Caki2 (cell line): ENCODE measurements at places on chromosomes 7 and 10. TPM values are rescaled to one million over a fixed set of nuclear protein-coding genes. Genes with fewer than 3 reads are reported as not detected.

SORBS1 gene
- 2.7 and 3.4 TPM in 2 replicates for total RNA-seq

SPDYE18 gene
- not detected in 2 replicates for total RNA-seq

PTN gene
- not detected in 2 replicates for total RNA-seq

BHLHA15 gene
- total RNA-seq: not detected in 2 replicates

PCLO gene
- 0.88 and 2.0 TPM in 2 replicates for total RNA-seq

GPR15LG gene
- total RNA-seq: not detected in 2 replicates

FOXP2 gene
- total RNA-seq: 2.4 and 4.2 TPM in 2 replicates

PLEKHA1 gene
- 42.6 and 58.2 TPM in 2 replicates for total RNA-seq

DNAH11 gene
- total RNA-seq: 0.06 and 0.44 TPM in 2 replicates

SPDYE8 gene
- total RNA-seq: not detected in 2 replicates

FAM25G gene
- not detected in 2 replicates for total RNA-seq

AFAP1L2 gene
- 9.0 and 17.6 TPM in 2 replicates for total RNA-seq

TMEM196 gene
- not detected in 2 replicates for total RNA-seq

PAPOLB gene
- not detected in 2 replicates for total RNA-seq

KCNIP2 gene
- 0.20 TPM in 1 of 2 replicates, not detected in the other for total RNA-seq

ADAM22 gene
- total RNA-seq: 0.37 and 0.61 TPM in 2 replicates

- no peak for DNase-seq
Observed at GRCh38 chr10:33893506-33893905, 559.0 kb upstream of the NRP1 start.

- peak; percentile 67 for DNase-seq
Observed at GRCh38 chr10:79081353-79082034, 12.7 kb downstream of the ZMIZ1 start.

DNA sequence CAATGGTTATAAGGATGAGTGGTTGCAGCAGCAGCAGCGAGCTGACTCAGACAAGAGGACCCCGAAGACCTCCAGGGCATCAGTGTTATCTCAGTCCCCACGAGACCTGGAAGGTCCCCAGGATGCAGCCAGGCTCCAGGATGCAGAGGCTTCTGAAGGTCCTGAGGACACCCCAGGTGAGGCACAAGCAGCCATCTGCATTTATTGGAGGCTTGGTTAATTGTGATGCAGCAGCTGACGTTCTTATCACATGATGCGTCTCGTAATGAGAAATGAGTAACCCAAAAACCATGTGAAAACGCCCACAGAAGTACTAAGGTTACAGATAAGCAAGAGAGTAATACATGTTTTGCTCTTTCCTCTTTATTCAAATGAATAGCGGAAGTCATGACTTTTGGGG lies 17.4 kb downstream of the C7orf57 start:
- peak; percentile 81 for DNase-seq

GRCh38 chr10:25101461-25102146 lies 73.2 kb upstream of the GPR158 start:
- no peak for DNase-seq

DNA sequence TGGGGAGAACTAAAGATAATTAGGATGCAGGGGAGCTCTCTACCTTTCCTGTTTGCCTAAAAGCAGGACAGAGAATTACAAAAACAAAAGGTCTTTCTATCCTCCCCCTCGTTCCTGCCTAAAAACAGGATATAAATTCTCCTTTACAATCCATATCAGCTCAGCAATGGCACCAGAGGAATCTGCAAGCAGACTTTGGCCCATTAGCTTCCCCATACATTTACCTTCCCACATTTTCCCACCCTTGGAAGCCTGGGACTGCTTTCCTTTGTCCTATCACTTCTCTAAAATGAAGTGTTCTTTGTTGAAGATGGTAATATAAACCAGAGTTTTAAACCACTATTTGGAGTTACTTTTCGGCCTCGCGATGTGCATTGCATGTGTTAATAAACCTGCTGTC lies 15.5 kb downstream of the SHTN1 start:
- no peak for DNase-seq

DNA sequence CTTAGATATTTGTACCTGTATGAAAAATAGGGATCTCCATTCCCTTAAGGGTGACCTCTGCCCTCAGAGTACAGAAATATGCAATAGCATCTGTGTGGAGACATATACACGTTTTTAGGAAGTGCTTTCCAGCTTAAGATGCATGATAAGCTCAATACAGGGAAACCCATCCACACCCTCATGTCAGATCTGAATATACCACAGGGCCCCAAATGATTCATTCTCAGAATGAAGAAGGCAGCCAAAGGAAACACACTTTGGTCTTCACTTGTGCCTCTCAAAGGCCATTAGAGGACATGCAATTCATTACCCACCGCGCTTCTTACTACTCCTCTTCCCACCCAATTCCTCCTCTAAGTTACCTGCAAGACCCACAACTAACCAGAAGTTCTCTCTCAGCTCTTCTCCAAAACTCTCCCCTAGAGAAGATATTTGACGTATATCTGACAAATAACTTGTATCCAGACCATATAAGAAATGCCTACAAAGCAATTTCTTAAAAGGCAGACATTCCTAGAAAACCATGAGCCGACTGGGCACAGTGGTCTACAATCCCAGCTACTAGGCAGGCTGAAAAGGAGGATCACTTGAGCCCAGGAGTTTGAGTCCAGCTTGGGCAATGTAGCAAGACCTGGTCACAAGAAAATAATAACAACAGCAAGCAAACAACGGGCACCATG lies 103.0 kb downstream of the OAT start:
- DNase-seq: no peak

- DNase-seq: no peak
Observed at GRCh38 chr7:71627651-71628050, 495.7 kb downstream of the GALNT17 start.

- DNase-seq: no peak
Observed at GRCh38 chr7:97012365-97013133, 7.2 kb downstream of the DLX6 start.

DNA sequence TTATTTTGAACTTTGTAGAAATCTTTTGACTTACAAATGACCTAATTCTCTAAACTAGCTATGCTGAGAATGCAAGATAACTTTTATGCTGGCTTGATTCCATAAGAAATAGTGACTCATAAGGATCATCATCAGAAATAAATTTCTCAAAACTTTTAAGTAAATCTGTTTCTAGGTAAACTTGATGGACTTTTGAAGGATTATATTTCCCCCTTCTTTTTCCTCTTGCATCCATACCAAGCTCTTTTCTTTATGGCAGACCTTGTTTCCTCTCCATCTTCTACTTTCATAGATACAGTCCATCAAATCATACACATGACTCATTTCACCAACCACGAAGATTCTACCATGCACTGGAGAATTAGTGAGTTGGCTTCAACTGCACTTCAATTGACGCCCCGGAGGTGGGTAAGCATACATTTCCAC lies 336.3 kb downstream of the KCNMA1 start:
- DNase-seq: peak; percentile 44

DNA sequence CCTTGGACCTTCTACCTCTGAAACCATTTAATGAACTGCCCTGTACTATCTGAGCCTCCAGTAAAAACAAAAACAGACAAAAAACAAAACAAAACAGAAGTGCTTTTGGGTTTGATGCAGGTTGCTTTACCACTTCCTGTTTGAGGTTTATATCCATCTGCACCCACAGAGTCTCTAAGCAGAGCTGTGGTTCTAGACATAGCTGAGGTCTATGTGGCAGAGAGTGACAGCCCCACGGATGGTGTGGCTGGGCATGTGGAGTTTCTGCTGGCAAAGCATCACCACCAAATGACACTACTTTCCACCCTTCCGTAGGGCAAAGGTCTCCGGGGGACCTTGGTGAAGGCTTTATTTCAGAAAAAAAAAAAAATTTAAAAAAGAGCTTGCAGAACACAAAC lies 754.2 kb downstream of the GRID1 start:
- DNase-seq: no peak

DNA sequence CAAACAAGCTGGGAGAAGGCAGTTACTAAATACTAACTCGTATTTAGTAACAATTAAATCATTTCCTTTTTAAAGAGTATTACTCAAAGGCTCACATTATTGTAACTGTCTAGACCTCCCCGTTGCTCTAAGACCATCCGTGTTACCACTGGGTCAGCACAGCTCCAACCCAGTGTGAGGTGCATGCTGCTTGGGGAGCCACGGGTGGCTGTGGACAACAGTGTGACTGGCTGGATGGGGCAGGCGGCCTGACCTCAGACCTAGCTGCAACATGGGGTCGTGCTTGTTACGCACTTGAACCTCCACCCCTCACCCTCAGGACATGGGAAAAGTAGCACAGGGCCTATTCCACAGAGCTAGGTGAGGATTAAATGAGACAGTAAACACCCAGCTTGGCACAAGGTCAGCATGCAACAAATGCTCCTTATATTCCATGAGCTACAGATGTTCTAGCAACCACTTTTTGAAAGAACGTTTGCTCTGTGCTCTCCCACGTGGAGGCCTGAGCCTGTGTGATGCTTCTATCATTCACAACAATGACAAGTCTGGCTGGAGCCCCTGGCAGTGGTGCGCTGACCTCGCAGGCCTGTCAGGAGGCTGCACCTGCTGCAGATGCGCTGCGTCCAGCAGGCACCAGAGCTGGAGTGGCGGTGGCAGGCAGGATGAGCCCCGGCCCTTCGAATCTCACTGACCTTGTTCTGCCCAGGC lies 135.7 kb downstream of the PKD1L1 start:
- DNase-seq: no peak

DNA sequence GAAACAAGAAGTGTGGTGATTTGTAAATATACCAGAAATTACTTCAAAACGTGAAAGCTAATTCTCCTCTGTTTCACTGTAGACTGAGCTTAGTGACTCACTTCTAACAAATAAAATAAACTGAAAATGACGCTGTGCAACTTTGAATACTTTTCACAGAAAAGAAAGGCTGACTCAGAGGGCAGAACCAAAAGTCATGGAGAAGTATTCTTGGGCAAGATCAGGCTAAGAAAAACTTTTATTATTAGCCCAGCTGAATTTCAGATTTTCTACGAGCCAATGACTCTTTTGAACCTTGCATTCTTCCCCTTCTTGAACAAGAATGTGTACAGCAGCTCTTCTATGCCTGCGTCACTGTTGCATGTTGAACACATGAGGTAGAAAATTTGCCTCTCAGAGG lies 527.3 kb upstream of the GHITM start:
- DNase-seq: no peak

GRCh38 chr10:78359640-78360091 lies 326.0 kb downstream of the RPS24 start:
- DNase-seq: no peak

GRCh38 chr10:94307046-94307615 lies 55.6 kb downstream of the NOC3L start:
- DNase-seq: no peak

DNA sequence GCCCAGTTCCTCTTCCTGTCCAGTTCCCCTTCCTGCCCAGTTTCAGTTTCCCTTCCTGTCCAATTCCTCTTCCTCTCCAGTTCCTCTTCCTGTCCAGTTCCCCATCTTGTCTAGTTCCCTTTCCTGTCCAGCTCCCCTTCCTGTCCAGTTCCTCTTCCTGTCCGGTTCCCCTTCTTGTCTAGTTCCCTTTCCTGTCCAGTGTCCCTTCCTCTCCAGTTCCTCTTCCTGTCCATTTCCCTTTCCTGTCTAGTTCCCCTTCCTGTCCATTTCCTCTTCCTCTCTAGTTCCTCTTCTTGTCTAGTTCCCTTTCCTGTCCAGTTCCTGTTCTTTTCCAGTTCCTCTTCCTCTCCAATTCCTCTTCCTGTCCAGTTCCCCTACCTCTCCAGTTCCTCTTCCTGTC lies 68.1 kb upstream of the ADCY1 start:
- DNase-seq: no peak

- no peak for DNase-seq
Observed at GRCh38 chr10:770975-771374, 81.5 kb upstream of the DIP2C start.

GRCh38 chr7:101870361-101871062 lies 53.1 kb downstream of the CUX1 start:
- DNase-seq: no peak

DNA sequence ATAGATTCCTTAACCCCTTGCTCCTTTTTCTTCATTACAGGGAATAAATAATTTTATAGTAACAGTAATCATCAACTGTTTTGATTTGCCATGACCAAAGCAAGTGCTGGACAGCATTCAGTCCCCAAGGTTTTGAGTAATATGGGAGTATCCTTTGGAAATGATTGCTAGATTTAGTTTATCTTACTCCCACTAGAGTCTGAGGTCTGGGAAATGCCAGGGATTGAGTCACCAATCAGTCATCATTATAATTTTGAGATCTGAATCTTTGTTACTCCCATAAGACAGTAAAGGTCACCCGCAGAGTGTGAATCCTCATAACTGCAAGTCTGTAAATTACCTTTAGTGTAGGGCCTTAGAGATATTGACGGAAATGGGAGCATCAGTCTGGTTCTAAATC lies 133.7 kb upstream of the SEMA3E start:
- peak; percentile 2 for DNase-seq

DNA sequence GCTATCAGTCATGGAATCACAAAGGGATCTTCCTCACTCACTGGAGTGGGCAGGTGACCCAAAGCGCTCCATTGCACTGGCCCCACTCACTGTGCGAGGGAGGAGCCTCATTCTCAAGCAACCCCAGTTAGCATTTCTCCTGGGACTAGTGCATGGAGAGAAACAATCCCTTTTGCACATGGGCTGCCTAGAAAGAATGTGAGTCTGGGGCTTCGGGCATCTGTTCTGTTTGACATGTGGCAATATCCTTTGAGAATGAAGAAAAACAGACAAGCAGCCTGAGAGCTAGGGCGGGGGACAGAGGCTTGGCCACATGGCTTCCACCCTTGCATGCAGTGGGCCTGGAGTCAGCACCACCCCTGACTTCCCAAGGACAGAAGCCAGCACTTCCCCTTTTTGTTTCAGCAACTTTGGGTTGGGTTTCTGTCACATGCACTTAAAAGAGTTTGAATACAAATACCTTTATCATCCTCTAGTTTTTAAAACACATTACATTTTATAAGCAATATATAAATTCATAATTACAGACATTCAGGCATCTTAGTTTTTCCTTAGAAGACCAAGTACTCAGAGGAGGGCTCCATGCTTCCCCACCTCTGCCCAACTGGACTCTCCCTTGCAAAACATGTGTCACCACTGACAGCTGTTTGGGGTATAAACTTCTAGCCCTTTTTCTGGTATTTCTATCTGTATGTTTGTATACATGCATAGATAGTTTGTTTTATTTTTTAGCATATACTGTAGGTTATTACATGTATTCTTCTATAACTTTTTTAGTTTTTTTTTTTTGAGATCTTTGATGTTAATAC lies 73.8 kb downstream of the RBM20 start:
- DNase-seq: no peak

- DNase-seq: no peak
Observed at GRCh38 chr10:55966101-55966500, 395.0 kb downstream of the ZWINT start.

GRCh38 chr10:119221666-119222065 lies 14.3 kb downstream of the GRK5 start:
- DNase-seq: no peak

- DNase-seq: no peak
Observed at GRCh38 chr10:113713640-113713982, 33.9 kb downstream of the CASP7 start.
